Stimulated activated CD8-positive, alpha-beta memory T cell treated with anti-CD3 and anti-CD28 coated beads, Interleukin-4, amount 100 ng/mL, for 1 hour (primary cell): ENCODE measurements at places on chromosomes 13 and 19.

- no peak for DNase-seq
Measured at GRCh38 chr19:33359581-33359980, 13.9 kb upstream of the CEBPG start.

DNA sequence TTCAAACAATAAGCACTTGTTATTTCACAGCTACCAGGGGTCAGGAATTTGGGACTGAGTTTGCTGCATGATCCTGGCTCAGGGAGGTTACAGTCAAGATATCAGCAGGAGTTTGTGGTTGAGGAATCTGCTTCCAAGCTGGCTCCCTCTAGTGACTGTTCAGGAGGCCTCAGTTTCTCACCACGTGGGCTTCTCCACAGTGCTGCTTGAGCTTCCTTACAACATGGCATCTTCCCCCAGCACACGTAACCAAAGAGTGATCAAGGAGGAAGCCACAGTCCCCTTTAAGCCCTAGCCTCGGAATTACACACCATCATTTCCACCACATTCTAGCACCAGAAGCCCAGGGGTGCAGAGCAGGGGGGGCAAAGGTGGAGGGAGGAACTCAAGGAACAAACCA, 28.8 kb downstream of the CELF5 start:
- DNase-seq: no peak

- no peak for DNase-seq
Measured at GRCh38 chr13:26390203-26390602, 136.3 kb downstream of the CDK8 start.

- DNase-seq: no peak
Measured at GRCh38 chr19:31501427-31502195, 152.4 kb upstream of the TSHZ3 start.

- no peak for DNase-seq
Measured at GRCh38 chr13:108273429-108274118, 4.1 kb downstream of the TNFSF13B start.

GRCh38 chr13:65733110-65733509, 1497.0 kb downstream of the PCDH9 start:
- DNase-seq: no peak

DNA sequence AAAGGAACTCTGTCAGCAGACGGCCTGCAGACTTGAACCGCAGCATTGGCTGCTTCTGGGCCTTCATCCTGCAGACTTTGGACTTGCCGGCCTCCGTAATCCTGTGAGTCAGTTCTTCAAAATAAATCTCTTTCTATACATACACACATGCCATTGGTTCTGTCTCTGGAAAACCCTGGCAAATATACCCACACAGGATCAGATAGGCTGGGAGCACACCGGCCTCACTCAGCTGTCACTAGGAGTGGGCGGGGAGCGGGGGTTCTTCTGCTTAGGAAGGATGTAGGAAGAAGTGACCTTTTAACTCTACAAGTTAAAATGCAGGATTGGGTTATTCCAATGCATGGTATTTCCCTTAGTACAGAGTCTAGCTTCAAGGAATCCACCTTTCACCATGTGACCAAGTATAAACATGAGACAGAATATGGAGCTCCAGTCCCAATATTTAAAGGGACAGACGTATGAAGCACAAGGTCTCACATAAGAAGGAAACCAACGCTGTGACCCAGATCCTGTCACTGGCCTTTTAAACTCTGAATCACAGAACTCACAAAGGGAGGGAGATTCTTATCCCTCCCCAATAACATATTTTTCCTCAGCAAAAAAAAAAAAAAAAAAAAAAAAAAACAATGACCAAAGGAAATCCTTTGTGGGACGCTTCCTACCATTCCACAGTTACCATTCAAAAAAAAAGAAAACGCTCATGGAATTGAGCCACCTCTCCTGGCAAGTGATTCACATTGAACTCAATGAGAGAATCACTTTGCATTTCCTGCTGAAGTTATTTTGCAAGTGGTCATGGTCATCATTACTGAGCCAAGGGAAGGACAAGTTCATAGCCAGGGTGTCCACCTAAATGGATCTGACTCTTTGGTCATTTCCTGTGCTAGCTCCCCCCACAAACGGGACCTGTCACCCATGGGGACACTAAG, 352.9 kb downstream of the FOXO1 start:
- no peak for DNase-seq

DNA sequence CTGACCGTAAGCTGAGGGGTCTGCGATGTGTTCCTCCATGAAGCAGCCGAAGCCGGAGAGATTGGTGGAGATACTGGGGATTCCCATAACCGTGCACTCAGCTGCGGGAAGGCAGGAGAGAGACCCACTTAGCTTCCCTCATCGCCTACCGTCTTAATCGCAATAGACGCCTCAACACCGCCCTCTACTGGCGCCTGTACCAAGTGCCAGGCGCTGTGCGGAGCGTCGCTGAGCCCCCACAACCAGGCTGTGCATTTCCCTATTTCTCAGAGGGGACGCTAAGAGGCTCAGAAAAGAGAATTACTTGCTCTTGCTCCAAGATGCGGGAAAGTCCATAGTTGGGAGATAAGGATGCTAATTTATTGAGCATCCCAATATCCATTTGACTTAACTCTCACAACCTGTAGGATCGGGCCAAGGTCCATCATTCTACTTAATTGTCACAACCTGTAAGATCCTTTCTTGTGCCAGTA, 5.8 kb downstream of the FTL start:
- peak; percentile 71 for DNase-seq

DNA sequence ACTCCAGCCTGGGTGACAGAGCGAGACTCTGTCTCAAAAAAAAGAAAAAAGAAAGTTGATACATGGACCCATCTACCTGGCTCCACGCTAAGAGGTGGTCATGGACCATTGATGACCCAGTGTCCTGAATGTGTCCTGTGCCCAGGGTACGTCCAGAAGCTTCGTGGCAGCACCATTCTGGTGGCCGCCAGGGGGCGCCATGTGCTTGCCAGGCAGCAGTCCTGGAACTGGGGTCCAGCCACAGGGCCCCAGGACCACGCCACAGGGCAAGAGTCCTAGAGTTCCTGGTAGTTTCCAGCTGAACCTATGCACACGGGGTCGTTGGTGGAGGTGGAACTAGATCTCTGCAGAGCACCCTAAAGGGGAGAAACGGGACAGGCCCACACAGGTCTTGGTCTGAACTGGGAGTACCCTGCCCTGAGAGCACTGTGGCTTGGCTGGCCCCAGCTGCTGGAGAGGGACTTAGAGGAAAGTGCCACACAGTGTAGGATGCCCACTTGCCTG, 19.9 kb upstream of the FBXO27 start:
- DNase-seq: peak; percentile 39

GRCh38 chr19:16509141-16510061, 13.2 kb downstream of the C19orf44 start:
- no peak for DNase-seq

DNA sequence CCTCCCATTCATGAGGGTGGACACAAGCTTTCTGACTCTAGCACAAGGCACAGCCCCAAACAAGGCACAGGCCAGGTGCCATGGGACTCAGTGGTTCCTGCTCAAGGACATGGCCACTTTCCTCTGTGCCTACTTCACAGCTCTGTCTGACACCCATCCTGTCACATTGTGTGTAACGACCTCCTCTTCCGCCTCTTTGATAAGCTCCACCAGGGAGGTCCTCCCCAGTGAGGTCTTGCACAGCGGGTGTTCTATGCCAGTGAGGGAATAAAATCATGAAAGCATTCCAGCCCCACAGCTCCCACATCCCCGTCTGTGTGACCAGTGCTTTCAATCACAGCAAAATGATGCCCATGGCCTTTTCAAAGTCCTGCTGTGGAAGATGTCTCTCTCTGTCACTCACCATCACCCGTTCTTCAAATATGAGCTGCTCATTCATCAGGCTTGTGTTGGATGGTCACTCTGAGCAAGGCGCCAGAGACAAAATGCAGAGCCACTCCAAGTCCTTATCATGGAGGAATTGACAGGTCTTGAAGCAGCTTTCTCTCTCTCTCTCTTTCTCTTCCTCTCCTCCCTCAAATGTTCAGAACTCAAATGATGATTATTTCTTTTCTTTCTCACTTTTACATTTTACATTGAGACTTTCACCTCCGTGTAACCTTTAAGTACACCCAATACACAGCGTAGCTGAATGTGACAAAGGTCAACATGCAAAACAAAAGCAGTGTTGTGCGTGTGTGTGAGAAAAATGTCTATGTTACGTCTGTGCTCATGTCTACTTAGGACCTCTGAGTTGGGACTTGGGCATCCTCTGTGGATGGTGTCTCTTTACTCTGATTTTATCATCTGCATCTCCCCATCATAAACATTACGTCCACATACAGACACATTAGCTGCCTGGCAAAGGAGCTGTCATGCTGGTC, 8.0 kb upstream of the SPATA13 start:
- no peak for DNase-seq
